Midbrain (tissue), 1 donor: ENCODE measurements at places on chromosomes 1 and 21.

DNA sequence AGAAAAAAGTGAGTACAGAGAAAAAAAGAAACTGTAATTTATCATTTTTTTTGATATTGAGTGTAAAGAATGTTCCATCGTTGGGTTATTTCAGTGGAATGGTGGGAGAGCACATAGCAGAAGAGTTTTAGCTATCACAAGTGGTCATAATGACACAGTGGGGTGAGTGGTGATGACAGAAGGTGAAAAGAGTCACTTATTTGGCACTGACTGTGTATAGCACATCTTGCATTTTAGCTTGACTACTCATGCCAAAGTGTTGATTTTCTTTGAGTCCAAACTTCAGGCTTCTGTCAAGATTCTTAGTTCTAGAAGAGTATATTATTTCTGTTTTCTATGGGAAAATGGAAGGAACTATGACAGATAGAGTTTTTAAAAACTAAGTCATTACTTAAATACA lies 261.2 kb downstream of the GRIK1 start:
- no peak for DNase-seq

- no peak for DNase-seq
Observed at GRCh38 chr1:217024911-217025310, 301.7 kb upstream of the ESRRG start.

- no peak for DNase-seq
Observed at GRCh38 chr1:235138821-235139220, 10.2 kb upstream of the TOMM20 start.

DNA sequence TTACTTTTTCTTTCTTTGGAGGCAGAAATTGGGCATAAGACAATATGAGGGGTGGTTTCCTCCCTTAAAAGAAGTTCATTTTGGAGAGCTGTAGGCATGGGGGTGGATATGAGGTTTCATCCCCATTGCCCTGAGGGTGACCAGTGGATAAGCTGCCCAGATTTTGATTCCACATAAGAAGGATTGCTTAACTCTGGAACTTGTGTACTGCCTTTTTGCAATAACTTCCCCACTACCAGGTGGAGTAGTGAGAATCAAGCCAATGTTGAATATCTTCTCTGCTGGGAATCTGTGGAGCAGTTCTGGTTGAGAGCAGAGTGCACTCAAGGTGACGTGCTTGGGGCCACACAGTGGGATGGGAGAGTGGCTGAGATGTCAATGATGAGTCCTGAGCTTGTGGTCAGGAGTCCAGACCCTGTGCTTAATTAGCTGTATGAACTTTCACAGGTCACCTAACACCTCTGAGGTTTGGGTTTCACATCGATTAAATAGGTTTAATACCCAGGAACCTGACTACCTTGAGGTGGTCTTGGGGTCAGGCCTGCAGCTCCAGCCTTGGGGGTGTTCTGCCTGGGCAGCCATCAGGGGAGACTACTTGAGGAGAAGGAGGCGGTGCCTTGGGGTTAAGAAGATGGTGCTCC lies 152.9 kb downstream of the FCRL5 start:
- no peak for DNase-seq

DNA sequence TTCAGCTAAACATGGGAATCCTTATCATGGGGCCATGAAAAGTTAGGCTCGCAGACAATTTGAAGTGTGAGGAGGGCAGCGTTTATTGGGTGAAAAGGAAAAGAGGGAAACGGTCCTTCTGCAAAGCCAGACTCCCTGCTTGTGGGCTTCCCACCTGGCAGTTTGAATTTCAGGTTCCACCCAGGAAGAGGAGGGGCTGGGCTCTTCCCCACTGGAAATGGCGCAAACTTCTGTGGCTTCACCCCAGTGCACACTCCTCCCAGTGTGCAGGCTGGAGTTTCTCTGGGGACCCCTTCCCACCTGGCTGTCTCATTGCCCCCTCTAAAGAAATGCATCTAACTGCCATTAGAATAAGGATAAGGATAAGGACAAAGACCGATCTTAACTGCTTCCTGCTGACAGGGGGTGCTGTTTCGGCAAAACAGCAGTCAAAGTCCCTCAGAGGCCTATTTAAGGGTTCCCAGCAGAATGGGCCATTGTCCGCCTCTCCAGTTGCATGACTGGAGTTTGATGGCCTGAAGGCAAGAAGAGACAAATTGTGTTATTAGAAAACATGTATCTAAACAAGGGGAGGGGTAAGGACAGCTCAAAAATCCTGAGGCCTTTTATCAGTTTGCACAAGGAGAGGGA lies 20.4 kb downstream of the AIM2 start:
- peak; percentile 45 for DNase-seq
